ENCODE measurements at places on chromosomes 6 and 20.

DNA sequence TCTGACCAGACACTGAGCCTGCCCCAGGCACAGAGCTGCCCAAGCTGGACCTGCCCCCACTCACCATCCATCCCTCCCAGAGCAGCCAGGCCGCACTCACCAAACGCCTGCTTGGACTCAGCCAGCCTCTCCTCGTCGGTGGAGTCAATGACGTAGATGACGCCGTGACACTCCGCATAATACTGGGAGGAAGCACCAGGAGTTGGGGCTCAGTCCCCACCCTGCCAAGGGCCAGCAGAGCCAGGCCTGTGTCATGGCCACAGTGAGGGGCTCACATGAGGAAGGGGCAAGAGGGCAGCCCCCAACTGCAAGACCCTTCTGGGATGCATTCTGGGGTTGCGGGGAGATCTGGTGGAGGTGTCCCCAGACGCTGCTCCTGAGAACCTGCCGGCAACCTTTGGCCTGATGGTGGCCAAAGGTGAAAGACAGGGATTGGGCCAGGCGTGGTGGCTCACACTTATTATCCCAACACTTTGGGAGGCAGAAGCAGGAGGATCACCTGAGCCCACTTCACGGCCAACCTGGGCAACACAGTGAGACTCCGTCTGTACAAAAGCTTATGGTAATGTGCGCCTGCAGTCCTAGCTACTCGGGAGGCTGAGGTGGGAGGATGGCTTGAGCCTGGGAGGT lies 5.6 kb downstream of the ARFRP1 start:
- no peak for DNase-seq

GRCh38 chr6:1251198-1252155 lies 60.4 kb upstream of the FOXQ1 start:
- DNase-seq, result no peak

DNA sequence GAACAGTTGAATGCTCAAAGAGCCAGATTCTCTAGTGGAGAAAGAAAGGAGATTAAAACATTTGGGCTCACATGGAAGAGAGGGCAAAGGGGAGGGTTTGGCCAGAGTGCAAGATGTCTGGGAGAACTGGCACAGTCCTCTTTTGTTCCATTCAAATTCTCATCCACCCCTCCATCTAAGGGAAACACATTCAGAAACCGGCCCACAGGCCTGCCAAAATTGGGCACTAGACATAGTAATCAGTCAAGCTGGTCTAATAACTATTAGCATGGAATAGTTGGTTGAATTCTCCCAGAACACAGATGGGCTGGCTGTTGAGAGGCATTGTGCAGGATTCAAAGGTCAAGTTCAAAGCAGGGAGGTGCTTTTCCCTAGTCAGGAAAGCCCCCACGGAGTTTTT lies 341.4 kb upstream of the IRAK1BP1 start:
- no peak for DNase-seq

DNA sequence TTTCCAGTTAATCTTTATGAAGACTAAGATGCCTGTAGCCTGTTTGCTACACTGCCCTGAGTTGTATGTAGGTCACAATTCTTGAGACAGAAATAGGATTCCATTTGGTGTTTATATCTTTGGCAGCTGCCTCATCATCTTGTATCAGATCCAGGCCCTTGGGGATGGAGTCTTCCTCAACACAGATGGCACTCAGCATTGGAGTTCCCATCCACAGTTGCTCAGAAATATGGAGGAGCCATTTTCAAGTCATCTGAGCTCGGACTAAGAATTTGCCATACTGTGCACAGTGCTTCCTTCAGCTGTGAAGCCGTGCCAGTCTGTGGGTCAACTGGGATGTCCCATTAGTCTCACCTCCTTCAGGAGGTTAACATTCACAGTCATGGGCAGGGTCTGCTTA lies 156.6 kb downstream of the ZDHHC14 start:
- no peak for DNase-seq

DNA sequence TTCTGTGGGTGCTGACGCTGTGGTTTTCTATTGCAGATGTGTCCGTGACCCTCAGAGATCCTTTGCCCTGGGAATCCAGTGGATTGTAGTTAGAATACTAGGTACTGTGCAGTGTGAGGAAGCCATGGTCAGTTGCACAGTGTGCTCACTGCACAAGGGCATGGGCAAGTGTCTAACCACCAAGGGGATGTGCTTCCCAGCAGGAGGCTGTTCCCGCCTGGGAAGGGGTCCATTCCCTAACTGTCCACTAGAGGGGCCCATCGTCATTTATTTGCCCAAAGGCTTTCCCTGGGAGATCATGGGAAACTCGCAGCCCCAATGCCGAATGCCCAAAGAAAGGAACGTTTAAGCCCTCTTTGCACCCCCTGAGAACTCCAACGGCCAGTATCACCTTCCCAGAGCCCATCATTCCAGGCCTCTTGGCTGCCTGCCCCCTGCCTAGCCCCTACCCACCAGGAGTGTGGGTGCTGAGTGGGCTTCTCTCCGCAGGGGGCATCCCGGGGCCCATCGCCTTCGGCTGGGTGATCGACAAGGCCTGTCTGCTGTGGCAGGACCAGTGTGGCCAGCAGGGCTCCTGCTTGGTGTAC lies 26.2 kb downstream of the SLCO4A1 start:
- DNase-seq, result peak; percentile 54

- DNase-seq, result no peak
Measured at GRCh38 chr20:38216746-38217595, 43.6 kb downstream of the KIAA1755 start.

DNA sequence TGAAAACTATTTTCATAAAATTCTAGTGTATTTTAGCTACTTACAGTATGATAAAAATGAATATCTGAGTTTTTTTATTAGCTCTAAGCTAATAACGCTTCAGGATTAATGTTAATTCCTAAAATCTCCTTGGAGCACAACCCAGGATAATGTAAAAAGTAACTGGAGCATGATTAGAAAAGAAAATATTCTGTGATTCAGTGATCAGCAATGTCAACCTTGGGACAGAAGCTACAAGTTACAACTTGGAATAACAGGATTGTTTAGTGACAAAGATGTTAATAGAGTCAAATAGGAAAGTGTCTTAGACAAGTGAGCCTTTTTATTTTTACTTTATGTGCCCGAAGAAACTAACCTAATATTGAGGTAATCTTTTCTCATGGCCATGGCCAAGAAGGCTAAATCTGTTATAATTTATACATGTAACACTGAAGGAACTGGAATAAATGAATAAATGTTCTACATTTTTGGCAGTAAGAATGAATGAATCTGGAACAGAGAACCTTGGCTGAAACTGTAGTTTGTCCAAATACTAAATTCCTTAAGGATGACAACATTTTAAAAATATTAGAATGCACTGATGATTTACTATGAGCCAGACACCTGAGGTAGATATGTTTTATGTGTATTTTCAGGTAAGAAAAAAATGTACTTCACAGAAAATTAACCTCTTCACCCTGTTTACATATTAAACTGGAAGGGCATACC lies 994.0 kb downstream of the GRIK2 start:
- DNase-seq, result no peak

- DNase-seq, result no peak
Measured at GRCh38 chr6:130000526-130001421, 17.6 kb upstream of the L3MBTL3 start.

All from activated CD4-positive, alpha-beta T cell treated with anti-CD3 and anti-CD28 coated beads, Interleukin-2, amount 50 U/mL, for 48 hours (primary cell).